Activated CD8-positive, alpha-beta memory T cell treated with anti-CD3 and anti-CD28 coated beads for 4 hours (primary cell): ENCODE measurements at places on chromosomes 3 and 15.

DNA sequence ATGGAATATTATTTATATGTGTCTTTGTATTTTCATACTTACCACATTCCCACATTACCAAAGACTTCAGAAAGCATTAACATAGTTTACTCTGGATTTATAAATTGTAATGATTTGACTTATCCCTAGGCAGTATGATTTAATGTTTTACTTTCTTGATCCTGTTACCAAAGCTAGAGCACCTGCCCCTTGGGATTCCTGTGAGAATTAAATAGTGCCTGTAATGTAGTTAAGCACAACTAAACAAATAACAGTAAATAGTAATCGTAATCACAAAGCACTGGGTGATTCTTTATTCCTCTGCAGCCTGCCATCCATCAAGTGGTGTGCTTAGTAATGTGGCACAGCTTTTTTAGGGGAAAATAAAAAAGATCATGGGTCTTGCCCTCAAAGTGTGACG, 39.1 kb downstream of the ATP2C1 start:
- no peak for DNase-seq

DNA sequence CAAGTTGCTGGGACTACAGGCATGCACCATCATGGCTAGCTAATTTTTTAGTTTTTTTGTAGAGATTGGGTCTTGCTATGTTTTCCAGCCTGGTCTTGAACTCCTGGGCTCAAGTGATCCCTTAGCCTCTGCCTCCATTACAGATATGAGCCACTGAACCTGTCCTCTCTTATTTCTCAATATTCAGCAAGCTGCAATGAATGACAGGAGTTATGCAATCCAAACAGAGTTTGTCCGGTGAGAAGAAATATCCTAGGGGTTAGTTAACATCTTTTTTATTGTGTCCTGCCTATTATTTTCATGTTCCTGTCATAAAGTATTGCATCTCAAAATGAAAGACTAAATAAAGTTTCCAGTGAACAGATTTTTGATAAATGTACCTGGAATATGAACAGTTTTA, 1161.4 kb downstream of the OTOL1 start:
- no peak for DNase-seq

GRCh38 chr15:87196498-87196897, 1060.0 kb downstream of the NTRK3 start:
- no peak for DNase-seq

GRCh38 chr3:184942735-184943134, 130.8 kb downstream of the VPS8 start:
- DNase-seq: no peak

GRCh38 chr3:21755896-21756295, 4.9 kb upstream of the ZNF385D start:
- no peak for DNase-seq

GRCh38 chr3:156323466-156323865, 203.1 kb downstream of the KCNAB1 start:
- no peak for DNase-seq

DNA sequence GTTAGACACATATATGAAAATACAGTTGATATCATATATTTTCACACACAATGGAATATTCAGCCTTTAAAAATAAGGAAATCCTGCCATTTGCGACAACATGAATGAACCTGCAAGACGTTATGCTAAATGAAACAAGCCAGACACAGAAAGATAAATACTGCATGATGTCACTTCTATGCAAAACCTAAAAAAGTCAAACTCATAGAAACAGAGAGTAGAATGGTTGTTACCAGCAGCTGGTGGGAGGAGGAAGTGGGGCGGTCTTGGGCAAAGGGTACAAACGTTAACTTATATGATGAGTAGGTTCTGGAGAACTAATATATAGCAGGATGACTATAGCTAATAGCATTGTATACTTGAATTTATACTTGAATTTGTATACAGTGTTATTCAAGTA, 213.2 kb upstream of the NR2F2 start:
- DNase-seq: no peak

DNA sequence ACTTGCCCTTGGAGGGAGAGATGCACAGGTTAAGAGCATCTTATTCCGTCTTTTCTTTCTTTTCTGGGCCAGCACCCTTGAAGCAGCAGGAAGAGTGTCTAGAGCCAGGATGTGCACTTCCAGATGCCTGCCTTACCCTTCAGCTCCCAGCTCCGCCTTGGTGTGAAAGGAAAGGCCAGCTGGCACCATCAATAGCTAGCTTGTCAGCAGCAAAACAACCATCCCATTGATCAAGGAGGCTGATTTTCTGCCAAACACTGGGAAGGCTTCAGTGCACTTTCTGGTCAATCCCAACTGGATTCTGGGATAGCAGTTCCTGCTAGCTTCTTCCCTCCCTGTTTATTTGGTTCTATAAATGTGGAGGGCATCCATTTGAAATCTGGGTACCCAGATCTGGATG, 110.9 kb upstream of the GALNT15 start:
- no peak for DNase-seq

- no peak for DNase-seq
Measured at GRCh38 chr15:73387507-73388255, 18.9 kb upstream of the HCN4 start.

DNA sequence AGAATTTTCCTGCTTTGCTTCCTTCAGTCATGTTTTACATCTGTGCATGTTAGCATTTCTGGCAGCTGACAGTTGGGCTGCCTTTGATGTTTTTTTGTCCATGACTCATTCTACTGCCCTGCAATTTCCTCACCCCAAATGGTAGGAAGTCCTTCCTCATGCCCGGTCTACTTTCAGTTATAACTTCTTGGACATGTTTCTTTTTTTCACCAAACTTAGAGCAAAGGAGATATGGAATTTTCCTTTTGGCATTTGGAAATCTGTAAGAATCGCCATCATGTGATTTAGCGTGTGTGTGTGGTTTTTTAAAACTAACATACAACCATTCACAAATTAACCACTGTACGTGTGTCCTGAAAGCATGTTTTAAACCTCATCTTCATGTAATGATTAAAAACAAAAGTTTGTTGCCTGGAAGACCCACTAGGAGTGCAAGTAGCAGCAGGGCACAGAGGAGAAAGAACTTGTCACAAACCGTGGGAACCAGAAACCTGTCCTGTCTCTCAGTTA, 430.7 kb upstream of the CFAP20DC start:
- DNase-seq: no peak

DNA sequence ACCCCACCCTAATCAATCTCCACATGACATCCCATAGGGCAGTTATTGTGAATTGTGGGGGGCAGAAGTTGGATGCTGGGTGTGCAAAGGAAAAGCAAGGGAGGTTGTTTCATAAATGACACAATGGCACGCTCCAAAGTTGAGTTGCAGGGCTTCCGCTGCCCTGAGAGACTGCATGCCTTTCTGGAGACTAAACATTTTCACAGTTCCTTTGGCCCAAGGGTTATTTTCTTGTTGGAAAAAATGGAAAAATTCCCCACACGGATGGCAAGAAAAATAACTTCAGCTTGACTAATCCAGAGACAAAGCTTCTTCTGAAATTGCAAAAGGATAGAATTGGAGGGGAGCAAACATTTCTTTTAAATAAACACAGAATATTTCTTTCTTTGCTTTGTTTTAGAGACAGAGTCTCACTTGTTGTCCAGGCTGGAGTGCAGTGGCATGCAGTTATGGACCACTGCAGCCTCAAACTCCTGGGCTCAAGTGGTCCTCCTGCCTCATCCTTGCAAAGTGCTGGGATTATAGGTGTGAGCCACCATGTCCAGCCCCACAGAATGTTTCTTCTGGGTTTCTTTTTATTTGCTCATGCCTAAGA, 19.1 kb upstream of the TPM1 start:
- no peak for DNase-seq

- no peak for DNase-seq
Measured at GRCh38 chr3:40152482-40153133, 156.9 kb upstream of the EIF1B start.

DNA sequence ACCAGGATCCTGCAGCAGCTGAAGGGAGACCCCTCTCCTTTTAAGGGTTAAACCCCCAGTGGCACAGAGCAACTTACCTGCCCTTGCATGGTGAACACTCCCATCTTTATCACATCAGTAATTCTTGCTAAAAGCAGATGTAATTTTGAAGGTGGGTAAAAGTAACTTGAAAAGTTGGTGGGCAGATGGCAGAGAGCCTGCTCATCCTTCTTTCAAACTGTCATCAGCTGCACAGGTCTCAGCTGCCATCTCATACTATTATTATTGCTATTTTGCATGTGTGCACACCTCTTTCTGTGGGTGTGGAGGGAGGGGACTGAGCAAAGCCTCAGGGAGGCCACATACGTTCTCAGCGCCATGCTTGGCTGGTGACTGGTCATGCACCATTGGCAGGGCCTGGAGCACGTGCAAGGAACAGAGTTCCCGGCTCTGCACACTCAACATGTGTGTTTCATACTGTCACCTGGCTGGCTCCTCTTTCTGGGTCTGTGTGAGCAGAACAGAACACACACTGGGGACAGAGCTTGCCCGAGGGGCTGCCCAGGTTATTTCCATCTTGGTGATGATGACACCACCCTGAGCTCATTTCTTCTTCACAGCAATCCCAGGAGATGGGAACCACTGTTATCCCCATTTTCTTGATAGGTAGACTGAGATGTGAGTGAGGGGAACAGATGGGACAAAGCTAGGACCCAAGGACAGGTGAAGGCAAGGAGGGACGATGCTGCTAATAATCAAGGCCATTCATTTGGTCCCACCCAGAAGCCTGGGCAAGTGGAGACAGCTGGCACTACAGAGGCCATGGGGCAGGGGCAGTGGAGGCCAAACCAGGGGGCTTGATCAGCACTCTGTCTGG, 95.8 kb upstream of the KLF13 start:
- no peak for DNase-seq

DNA sequence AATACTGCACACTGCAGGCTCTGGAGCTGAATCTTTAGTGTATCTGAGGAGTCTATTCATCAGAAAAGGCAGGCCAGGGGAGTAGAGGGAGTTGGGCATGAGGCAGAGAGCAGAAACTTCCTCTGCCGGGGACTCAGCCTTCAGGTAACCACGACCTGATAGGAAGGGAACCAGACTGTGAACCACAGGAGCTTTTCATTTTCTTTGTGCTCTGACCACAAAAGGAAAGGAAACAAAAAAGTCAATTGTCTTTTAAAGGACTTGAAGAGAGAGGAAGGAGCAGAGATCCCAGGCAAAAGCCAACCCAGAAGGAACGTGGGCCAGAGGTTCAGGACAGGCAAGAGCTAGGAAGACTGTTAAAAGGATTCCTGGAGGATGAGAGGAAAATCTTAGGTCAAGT, 573.3 kb downstream of the EPHB1 start:
- no peak for DNase-seq

GRCh38 chr15:93044301-93045190, 44.5 kb downstream of the RGMA start:
- DNase-seq: no peak

DNA sequence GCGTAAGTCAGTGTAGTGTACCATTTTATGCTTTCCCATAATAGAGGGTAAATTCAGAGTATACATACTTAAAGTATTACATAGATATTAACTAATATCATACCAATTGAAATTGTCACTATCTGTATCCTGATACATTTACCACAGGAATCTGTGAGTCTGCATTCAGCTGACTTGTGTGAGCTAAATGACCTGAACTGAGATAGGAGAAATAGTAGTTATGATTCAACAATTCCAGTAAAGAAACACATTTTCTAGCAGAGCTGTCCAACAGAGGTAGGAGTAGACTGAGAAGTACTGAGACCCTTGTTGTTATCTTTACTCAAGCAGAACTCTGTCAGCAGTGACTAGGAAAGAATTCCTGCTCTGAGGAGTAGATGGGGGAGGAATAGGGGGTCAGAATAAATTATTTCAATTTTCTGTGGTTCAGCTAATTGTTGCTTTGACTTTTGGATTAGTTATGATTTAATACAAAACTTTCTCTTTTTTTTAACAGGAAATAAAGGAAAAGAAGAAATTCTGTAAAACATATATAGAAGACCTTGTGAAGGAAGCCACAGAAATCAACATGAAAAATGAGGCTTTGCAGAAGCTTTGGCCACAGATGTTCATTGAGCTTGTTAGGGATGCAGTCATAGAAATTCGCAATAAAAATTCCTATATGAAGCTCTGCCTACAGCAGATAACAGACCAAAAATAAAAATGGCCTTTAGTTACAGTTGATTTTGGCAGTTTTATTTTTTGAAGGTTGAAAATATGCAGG, 66.2 kb upstream of the THSD4 start:
- DNase-seq: no peak

- DNase-seq: no peak
Measured at GRCh38 chr3:7144697-7145308, 283.9 kb downstream of the GRM7 start.

GRCh38 chr15:100310041-100310405, 31.8 kb downstream of the ADAMTS17 start:
- DNase-seq: no peak

DNA sequence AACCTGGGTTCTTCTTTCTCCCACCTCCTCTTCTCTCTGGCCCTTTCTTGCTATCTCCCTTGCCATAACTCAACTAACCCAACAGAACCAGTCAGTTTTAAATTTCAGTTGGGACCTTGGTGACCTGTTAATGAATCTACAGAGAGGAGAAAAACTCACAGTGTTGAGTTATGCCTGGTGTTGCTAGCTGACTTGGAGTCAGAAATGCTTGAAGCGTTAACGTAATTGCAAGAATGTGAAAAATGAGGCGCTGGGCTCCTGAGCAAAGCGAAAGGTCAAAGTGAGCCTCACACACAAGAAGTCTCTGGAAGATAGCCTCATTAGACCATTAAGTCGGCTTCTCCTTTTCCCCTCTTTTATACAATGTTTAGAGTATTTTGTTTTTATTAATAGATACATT, 18.4 kb downstream of the MEIS2 start:
- no peak for DNase-seq

- DNase-seq: no peak
Measured at GRCh38 chr3:117063930-117064329, 354.4 kb downstream of the TUSC7 start.

- no peak for DNase-seq
Measured at GRCh38 chr3:170739410-170739809, 130.6 kb downstream of the RPL22L1 start.

- DNase-seq: no peak
Measured at GRCh38 chr3:116299646-116300081, 145.6 kb downstream of the LSAMP start.

DNA sequence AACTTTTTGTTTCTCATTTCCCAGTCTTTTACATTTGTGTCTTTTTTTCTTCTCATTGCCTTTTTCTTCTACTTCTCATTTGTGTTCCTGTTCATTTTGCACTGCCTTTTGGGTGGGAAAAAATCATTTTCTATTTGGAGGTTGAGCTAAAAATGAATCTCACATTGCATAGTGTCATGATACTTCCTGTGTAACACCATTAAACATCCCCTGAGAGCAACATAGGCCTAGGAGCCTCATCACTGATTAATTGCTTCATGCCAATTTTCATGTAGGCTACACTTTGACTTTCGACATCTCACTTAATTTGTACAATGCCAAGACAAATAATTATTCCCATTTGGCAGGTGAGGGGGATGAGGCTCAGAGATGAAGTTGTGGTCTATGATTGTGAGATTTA, 279.2 kb downstream of the EDEM1 start:
- no peak for DNase-seq

DNA sequence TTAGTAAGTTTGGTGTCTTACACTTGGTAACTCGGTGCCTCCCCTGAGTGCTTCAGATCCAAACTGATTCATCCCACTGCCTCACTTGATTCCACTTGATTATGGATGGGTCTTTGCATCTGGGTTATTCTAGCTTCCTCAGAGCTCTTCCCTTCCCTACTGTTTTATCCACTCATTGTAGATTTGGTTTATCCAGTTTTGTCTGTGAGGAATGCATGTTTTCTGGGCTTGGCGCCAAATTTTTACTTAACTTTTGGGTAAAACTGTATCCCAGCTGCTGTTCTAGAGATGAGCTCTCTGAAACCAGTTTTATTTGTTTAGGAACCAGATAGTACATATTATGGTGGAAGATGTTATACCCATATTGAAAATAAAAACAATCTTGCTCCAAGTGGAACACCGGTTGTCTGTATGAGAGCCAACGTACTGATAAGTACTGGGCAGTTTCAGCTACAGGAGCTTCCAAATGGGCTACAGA, 20.9 kb downstream of the RAD54L2 start:
- DNase-seq: no peak
